Keratinocyte (primary cell): ENCODE measurements at places on chromosomes 16 and 17.

- DNase-seq: no peak
Observed at GRCh38 chr17:38844261-38844757, 9.2 kb downstream of the RPL23 start.

- no peak for DNase-seq
Observed at GRCh38 chr16:70753694-70754325, 47.1 kb downstream of the VAC14 start.

DNA sequence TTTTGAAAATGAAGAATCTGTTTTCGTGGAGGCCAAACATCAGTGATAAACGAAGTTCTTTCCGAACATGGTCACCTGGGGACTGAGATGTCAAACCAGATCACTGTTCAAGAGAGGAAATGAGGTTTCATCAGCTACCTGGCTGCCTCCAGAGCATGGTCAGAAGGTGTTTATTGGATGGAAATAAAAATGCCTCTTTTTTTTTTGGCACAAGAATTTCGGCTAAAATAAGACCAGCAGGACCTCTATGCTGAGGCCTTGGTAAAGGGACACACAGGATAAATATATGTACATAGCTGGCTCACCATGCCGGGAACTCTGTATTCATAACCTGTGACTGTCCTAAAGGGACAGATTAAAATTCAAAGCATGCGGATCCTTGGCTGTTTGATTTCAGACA is 135.3 kb downstream of the UTP18 start:
- no peak for DNase-seq

DNA sequence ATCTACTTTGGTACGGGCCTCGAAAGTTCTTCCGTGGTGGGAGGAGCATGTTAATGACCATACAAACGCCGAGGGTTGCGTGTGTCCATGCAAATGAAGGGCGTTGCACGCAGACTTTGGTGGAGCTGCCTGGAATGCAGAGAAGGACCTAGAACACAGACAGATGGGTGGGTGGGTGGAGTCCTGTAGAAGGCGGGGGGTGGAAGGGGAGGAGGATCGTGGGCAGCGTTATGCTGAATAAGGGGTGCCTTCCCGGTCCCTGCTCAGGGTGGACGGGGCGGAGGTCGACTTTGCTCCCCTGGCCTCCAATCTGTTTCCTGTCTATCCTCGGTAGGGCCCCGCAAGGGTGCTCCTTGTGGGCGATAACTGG is 795 bp upstream of the PAQR4 start:
- DNase-seq: no peak

DNA sequence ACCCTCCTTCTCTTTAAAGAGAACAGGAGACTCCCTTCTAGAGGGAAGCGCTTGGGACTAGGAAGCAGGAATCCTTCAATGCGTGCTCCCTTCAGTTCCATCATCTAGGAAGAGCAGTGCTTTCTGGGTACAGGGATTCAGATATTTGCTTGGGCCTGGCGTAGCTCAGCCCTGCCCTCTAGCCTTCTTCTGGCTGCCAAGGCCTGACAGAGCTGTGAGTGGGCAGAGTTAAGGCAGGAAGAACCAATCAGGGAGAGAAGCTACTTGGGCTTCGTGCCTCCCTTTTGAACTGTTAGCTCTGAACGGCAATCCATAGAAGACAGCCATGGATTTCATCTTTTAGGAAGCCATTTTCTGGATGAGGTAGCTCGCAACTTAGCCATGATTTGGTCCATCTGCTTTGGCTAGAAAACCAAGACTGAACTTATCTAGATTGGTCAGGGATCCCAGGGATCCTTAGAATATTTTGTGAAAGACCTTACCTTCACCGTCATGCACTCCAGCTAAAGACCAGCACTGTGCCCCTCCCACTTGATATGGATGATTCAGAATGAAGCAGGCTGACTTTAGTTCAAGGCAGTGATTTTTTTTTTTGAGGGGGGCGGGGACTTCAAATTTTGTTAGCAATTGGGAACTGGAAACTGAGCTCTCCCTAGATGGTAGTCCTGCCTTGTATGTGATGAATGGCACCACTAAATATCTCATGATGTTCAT is 2.5 kb upstream of the CORO6 start:
- DNase-seq: no peak

DNA sequence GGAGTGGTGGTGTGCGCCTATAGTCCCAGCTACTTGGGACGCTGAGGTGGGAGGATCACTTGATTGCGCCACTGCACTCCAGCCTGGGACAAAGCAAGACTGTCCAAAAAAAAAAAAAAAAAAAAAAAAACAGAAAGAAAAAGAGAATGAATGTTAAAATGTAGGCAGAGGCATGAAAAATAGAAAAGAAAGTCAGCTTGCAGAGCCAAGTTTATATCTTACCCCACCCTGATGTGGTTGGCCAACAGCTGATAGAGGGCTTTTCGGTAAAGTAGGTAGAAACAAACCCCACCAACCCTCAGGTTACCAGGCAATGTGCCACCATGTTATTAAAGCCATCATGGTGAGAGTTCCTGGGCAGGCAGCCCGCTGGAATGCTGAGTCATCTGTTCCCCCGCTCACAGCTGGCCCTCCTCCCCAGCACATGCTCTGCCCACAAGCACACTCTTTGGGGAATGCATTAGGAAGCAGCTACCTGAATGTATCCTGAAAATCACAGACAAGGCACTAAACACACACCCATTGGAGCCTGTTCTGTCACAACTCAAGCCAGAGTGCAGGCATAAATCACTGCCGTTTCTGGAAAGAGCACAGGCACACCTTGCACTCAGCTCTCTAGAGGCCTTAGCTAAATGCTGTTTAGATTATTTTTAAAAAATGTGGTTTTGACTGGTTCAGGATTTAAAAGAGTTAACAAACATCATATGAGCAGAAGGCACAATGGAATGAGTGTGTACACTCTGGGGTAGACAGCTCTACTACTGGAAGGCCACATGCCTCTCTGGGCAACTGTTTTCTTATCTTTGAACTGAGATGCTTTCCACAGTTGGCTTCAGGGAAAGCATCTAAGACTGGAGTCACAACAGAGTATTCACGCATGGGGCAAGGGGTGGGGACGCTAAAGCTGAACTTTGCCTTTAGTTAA is 128.5 kb downstream of the PARN start:
- DNase-seq: peak; percentile 81

GRCh38 chr17:36858119-36859002 is 78.9 kb upstream of the LHX1 start:
- no peak for DNase-seq

DNA sequence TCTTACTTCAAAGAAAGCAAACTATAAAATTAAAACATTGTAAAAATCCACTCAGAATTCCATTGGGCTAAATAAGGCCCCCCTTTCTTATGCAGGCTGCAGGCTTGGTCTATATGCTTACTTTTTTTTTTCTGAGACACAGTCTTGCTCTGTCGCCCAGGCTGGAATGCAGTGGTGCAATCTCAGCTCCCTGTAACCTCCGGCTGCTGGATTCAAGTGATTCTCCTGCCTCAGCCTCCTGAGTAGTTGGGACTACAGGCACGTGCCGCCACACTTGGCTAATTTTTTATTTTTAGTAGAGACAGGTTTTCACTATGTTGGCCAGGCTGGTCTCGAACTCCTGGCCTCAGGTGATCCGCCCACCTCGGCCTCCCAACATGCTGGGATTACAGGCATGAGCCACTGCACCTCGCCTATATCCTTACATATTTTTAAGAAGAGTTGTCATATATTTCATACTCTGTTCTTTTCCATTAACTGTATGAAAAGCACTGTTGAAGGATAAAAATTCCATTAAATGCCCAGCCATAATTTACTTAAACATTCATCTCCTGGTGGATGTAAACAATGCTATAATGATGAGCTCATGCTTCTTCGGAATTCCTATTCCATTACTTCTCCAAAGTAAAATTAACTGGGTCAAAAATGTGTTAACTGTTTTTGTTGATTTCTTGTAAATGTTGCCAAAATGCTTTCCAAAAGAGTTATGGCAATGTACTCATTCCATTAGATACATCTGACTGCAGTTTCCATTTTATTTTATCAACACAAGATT is 17.8 kb downstream of the SNN start:
- DNase-seq: no peak

DNA sequence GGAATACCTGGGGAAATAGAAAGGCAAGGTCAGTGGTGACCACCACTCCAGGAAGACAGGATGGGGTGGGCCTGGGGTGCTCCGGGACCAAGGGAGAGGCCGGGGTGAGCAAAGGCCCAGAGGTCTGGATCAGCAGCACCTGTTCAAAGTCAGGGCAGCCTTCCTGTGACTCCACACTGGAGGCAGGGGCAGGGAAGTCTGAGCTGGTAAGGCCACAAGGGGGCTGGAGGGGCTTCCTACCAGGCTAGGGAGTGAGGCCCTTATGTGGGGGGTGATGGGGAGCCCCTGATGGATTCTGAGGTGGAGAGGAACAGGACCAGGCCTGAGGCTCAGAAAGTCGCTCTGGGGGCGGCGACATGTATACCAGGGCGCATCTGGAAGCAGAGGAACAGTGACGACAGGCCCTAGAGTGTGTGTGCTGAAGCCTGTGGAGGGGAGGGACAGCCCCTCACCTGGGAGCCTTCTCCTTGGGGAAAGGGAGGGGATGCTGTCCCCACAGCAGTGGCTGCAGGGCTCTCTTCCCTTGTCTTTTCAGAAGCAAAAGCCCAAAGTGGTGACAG is 3.7 kb downstream of the C16orf78 start:
- no peak for DNase-seq

DNA sequence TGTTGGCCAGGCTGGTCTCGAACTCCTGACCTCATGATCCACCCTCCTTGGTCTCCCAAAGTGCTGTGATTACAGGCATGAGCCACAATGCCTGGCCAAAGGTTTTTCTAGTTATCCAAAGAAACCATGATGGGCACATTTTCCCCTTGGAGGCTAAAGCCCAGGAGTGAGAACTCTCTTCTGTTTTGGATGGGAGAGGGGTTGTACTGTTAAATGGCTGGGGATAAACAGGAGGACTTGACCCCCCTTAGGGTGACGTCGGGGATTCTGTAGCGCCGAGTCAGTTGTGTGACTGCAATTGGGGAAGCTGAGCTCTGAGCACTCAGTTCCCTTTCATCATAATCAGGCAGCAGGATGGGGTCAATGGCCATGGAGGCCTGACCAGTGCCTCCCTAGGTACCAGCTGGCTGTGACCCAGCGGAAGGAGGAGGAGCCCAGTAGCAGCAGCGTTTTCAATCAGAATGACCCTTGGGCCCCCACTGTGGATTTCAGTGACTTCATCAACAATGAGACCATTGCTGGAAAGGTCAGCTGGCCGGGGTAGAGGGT is 4.1 kb downstream of the AOC3 start:
- DNase-seq: no peak

DNA sequence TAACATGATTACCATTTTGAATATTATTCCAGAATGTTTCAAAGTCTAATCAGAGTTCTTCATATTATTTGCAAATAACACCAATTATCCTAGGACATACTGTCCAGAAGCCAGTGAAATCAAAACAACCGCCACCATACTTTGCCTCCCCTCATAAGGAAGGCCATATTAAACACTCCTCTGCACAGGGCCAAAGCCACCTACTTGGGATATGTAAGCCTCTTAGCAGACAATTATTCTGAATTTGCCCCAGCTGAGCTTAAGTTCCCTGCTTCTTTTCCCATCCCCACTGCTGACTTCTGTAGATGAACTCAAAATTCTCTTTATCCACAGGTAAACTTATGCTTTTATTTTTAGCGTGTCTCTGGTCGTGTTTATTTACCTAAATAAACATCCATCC is 374.0 kb downstream of the KIF2B start:
- no peak for DNase-seq

GRCh38 chr17:43134774-43135453 is 9.8 kb upstream of the BRCA1 start:
- no peak for DNase-seq

GRCh38 chr16:11312718-11313492 is 31.8 kb upstream of the PRM1 start:
- no peak for DNase-seq

- DNase-seq: no peak
Observed at GRCh38 chr16:4923853-4924252, 13.1 kb downstream of the PPL start.
